ENCODE measurements at places on chromosomes 2 and 18.

DNA sequence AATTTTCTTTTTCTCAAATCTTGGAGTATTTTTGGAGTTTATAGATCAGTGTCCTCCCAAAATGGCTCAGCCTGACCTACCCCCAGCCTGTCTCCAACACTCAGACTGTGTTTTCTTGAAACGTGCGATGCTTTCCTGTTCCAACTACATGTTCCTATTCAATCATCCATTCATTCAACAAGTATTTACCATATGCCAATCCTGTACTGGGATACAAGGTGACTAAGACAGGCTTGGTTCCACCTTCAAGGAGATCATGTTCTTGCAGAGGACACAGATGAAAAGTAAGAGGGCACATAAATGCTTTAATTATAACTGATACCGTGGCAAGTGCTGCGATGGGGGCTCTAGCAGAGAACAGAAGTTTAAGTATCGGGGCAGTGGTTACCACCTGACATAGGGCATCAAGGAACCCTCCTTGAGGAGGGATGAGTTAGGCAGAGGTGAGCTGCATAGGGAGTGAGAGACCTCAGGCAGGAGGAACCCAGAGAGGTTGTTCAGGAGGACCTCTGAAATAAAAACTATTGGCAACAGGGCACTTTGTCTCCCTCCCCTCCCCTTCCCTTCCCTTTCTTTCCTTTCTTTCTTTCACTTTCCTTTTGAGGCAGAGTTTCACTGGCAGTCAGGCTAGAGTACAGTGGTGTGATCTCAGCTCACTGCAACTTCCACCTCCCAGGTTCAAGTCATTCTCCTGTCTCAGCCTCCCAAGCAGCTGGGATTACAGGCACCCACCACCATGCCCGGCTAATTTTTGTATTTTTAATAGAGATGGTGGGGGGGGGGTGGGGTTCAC, 469.0 kb downstream of the EPHA4 start:
- no peak for DNase-seq

- DNase-seq = no peak
Observed at GRCh38 chr2:66569321-66569851, 134.5 kb downstream of the MEIS1 start.

- DNase-seq = no peak
Observed at GRCh38 chr18:68607852-68608251, 107.1 kb downstream of the TMX3 start.

GRCh38 chr18:7034924-7035323, 82.7 kb downstream of the LAMA1 start:
- no peak for DNase-seq

- DNase-seq = no peak
Observed at GRCh38 chr2:162092008-162092390, 18.0 kb upstream of the DPP4 start.

GRCh38 chr18:48519431-48520100, 19.3 kb upstream of the CTIF start:
- no peak for DNase-seq

DNA sequence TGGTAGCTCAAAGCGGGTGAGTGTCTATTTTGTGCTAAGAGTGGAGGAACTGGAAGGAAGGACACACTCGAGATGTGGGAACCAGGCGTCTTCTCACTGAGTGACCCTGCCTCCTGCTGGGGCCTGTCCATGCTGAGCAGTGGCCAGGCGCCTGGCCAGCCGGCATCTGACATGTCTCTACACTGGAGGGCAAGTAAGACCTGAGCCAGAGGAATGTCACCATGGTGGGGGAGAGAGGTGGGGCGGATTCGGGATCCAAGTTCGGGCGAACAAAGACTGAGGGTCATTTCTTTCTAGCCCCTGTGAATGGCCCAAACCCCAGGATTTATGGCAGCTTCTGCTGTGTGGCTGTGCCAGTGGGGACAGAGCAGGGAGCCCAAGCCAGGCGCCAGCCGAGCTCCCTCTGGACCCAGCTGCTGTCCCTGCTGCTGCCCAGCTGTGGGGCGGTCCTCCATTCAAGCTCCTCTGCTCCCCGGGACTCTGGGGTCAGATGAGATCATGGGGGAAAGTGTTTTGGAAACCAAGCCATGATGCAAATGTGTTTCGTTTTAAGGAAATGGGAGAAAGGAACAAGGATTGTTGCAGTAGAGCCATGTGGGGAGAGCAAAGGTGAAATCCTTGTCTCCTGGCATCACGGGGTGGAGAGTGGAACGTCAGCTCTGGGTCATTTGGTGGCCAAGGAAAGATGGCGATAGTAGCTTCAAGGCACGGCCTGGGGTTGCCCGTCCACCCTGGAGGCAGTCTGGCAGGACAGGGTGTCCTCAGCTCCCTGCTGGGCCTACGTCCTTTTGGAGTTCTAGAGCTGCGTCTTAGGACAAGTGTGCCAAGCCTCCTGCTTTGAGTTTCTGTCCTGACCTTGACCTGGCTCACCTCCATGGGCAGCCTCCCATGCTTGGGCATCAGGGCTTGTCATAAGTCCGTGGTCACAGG, 8.1 kb downstream of the ACKR3 start:
- no peak for DNase-seq

DNA sequence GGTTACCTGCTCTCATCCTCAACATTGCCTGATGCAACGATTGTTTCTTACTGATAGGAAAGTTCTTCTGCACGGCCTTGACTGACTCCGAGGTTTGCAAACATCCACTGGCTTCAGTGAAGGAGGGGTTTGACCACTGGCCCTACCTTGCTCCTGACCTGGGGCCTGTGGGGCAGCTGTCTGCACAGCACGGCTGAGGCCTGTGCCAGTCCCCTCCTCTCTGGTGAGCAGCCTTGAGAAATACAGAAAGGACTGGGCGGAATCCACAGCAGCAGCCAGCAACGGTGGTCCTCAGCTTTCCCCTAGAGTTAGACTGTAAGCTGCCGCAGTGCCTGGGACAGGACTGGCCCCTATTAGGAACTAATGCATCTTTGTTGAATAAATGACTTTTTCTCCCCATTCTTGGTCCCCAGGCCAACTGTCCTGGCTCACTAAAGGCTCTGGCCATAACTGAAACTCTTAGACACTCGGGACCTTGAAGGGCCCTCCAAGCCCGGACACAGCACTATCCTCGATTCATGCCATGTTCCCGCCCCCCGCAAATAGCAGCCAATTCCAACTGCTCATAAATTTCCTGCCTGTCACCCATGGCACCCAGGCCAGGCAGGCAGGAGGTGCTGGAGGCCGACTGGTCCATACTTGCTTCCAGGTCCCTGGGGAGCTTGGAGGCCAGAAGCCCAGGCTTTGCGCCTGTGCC, 26.7 kb downstream of the ATOH8 start:
- DNase-seq = no peak

DNA sequence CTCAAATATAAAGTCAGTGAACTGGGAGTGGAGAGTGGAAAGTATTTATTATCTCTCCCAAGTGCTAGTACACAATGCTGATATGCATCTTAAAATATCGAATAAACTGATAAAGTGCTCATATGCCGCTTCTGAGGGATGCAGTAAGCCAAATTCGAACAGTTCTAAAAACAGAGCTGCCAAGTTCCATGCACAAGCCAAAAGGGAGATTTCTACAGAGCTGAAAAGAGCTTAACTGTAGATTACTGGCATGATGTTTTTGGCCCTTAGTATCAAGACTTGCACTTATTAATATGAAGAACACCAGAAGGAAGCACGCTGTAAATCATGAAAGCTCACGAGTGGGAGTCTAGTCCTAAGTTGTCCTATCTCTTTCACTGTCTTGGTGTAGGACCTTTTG, 7.9 kb downstream of the TMEFF2 start:
- no peak for DNase-seq

- no peak for DNase-seq
Observed at GRCh38 chr2:70431716-70432347, 121.8 kb downstream of the TGFA start.

- no peak for DNase-seq
Observed at GRCh38 chr2:101704046-101704466, 6.5 kb downstream of the MAP4K4 start.

- no peak for DNase-seq
Observed at GRCh38 chr2:10346929-10347561, 44.3 kb downstream of the HPCAL1 start.

GRCh38 chr2:144660518-144661316, 140.8 kb upstream of the ZEB2 start:
- no peak for DNase-seq

- DNase-seq = no peak
Observed at GRCh38 chr2:66461664-66462500, 27.0 kb downstream of the MEIS1 start.

DNA sequence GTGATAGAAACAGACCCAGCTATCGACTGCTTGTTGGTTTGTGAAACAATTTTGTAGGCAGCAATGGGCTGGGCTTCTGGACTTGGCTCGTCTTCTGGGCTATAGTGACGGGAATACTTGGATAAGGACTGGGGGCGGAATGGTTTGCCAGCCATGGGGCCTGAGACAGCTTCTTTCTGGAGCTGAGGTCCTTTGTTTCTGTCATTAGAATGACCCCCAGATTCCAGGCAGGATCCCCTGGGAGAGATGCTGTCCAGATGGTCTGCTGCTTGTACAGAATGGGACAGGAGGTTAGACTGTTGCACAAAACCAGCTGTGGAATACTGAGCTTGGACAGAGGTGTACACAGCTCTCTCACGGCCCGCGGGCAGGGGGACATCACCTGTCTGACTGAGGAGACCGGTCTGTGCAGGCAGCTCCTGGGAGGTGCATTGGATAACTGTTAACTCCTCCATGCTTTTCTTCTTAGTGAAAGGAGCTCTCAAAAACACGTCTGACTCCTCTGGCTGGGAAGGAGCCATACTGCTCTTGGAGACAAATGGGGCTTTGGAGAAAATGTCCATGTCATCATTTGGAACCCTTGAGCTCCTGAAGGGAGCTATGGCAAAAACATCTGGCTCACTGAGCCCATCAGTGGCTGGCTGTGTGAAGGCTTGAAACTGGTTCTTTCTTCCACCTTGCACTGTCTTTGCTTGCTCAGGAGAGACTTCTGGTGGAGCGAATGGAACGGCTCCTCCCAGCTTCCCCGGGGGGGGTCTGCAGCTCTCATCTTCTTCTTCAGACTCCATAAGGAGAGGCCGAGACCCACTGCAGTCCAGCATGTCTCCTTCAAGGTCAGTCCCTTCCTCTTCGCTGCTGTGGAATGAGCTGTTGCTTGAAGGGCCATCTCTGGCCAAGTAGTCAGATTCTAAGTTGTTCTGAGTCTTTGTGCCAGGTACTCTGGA, 28.6 kb upstream of the NFU1 start:
- no peak for DNase-seq

DNA sequence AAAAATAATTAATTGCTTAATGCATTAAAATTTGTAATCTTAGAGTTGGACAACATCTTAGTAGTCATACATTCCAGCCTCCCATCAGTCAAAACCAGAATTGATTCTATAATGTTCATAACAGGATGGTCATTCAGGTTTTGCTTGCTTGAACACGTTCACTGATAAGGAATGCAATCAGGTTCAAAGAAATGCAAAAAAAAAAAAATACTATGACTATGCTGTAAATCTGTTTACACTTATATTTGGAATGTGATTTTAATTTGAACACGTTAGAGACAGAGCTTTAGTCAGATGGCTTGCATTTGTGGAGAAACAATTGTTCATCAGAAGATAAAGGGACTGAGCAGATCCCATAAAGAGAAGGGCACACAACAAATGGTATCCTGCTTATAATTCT, 131.3 kb upstream of the UNC80 start:
- DNase-seq = no peak

DNA sequence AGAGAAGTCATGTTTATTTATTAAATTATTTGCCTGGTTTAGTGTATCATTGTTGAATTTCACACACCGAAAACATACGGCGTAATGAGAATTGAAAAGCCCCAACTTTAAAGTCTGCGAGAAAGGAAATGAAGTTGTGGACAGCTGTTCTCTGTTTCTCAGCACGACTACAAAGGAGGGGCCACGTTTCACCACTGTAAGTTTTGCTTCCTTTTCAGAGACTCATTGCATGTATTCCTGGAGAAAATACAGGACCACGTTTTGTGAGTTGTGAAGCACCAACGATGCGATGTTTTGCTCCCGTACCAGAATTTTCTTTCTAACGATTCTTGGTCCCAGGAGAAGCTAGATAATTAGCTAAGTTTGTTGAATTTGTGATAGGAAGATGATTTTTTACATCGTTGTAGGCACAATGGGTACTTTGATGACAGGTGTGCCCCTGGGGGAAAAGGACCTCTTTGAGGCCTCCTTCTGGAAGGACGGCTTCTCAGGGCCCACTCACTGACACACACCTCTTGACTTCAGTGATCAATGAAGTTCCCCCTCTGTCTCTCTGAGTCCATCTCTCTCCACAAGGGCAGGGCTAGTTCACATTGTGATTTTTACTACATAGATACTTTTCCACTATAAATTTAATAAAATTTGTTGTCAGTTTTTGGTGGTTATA, 23.7 kb upstream of the ACKR3 start:
- DNase-seq = no peak

GRCh38 chr18:35603528-35603927, 22.0 kb downstream of the GALNT1 start:
- no peak for DNase-seq

GRCh38 chr2:19228715-19229114, 129.7 kb downstream of the OSR1 start:
- no peak for DNase-seq

- DNase-seq = no peak
Observed at GRCh38 chr18:33184175-33184574, 256.3 kb downstream of the CCDC178 start.

DNA sequence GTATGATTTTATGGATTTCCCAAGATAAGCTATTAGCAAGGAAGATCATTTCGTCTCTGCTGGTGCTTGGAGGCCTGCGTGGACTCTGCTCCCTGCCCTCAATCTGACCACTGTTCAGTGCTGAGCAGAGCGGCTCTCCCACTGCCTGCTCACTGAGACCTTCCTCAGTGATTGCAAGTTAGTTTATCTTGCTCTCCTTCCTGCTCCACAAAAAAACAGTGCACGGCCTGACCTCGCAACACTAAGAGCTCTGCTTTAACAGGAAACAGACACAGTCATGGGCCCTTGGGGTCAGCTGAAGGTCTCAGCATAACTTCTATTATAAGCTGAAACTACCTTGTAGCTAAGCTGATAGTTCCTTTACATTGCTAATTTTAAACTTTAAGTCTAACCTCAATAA, 53.1 kb downstream of the PRELID3A start:
- DNase-seq = no peak

DNA sequence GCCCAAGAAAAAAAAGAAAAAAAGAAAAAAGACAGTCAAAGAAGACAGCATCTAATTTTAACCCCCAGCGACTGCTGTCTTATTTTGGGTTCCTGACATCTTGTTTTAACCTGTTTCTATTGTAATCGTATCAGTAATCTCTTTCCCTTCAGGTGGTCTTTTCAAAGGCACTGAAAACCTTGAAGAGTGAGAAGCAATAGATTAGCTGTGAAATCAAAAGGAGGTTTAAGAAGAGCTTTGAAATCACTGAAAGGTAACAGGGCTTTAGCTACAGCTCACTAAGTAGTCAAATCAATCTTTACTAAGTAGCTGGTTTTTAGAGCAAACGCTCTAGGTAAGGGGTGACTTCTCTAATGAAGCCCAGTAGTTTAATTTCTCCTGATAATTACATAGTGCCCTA, 5.4 kb upstream of the TANC1 start:
- DNase-seq = no peak

- no peak for DNase-seq
Observed at GRCh38 chr2:54529935-54530334, 73.8 kb downstream of the SPTBN1 start.
